ENCODE measurements at places on chromosomes 16 and 17.

DNA sequence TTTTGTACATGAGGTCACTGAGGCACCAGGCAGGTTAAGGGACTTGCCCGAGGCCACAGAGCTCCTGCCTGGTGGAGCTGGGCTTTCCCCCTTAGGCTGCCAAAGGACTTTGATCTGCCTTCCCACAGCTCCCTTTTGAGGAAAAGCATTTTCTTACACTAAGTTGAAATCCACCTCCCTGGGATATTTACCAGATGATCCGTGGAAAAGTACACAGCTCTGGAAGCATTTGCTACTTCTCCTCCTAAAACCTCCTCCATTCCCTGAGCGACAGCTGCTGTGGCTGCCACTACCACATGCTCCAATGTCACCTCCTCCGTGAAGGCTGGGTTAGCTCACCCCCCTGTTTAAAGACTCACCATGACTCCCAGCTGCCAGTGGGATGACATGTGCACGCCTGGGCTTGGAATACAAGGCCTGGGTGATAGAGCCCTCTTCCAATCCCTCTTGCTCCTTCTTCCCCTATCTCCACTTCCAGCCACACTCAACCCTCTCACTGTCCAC lies 1.2 kb upstream of the MPRIP start:
- DNase-seq: no peak

- DNase-seq: no peak
Observed at GRCh38 chr16:1524366-1524765, 9.1 kb upstream of the TMEM204 start.

GRCh38 chr17:40915199-40915661 lies 22.2 kb downstream of the KRT23 start:
- no peak for DNase-seq

GRCh38 chr17:60391471-60392041 lies 377 bp downstream of the USP32 start:
- no peak for DNase-seq

DNA sequence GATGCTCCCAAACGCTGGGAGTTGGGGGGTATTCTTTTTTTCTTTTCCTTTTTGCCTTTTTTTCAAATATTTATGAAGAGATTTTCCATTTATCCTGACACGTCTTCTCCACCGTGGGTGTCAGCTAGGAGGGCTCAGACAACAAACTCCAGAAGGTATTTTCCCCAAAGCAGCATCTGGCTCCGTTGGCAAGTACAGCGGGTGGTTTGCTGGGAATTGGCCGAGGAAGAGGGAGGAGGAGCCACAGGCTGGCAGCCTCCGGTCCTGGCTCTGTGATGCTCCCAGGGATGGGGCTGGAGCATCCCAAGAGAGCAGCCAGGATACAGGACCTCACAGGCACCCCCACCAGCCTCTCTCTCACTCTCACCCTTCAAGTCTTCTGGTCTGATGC lies 10.9 kb upstream of the CACNG4 start:
- no peak for DNase-seq

DNA sequence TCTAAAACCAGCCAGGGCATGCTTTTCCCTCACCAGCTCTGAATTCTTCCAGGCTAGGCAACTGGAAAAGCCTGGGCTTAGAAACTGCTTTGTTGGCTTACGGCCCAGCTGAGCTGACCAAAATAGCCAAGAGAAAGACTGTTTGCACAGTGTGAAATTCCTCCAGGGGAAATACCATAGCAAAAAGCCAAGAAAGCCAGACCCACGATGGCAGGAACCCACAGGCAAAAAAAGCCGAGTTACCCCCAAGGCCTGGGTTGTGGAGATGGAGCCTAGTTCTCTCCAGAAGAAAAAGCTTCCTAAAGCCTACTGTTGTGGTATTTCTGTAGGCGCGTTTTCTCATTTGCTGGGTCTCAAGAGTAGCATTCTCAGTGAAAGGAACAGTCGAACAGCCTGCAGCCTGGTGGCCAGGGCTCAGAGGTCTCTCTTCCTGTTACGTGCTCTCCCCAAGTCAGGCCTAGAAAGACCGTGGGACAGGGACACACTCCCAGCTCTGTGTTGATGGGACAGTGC lies 9.2 kb downstream of the SP2 start:
- no peak for DNase-seq

DNA sequence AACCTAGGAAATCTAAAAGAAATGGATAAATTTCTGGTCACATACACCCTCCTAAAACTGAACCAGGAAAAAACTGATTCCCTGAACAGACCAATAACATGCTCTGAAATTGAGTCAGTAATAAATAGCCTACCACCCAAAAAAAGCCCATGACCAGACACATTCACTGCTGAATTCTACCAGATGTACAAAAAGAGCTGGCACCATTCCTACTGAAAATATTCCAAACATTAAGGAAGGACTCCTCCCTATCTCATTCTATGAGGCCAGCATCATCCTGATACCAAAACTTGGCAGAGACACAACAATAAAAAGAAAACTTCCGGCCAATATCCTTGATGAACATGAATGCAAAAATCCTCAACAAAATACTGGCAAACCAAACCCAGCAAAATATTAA lies 52.9 kb downstream of the TTC19 start:
- no peak for DNase-seq

DNA sequence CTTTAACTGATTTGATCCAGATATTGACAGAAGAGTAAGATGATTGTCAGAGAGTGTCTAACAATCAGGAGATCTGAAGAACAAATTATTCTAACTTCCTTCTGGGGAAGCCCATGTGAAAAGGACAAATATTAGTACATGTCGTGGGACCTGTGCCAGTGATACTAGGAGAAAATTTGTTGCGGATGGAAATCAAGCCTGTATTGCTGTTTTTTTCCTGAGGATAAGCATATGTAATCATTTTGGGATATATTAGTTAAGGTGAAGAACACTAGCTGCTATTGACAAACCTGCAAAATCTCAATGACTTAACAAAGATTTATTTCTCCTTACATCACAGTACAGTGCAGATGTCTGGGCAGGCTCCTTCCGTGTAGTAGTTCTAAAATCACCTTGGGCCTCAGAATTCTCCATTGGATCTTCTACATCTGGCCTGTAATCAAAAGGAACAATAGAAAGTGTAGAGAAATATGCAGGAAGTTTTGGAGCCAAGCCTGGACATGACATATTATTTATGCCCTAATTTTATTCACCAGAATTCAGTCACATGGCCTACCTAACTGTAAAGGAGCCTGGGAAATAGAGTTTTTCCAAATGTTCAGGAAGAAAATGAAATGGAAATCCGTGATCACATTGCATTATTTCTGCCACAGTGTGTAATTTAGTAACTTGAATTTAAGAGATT lies 58.3 kb downstream of the CYB561 start:
- DNase-seq: no peak

DNA sequence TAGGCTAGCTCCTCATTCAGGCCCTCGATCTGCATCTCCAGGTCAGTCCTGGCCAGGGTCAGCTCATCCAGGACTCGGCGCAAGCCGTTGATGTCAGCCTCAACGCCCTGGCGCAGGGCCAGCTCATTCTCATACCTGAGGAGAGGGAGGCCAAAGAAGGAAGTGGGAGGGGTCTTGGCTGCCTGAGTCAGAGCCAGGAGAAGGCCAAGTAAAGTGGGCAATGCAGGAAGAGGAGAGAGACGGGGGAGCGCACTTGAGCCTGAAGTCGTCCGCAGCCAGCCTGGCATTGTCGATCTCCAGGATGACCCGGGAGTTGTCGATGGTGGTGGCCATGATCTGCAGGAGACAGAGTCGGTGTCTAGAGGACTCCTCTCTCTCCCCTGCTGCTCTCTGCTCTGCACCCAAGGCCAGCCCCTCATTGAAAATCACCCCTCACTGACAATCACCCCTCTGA lies 1.8 kb downstream of the KRT15 start:
- no peak for DNase-seq
